ENCODE measurements at places on chromosomes 11 and 22.
A peak's percentile ranks its signal among the peaks of the same experiment; 100 is the strongest.

DNA sequence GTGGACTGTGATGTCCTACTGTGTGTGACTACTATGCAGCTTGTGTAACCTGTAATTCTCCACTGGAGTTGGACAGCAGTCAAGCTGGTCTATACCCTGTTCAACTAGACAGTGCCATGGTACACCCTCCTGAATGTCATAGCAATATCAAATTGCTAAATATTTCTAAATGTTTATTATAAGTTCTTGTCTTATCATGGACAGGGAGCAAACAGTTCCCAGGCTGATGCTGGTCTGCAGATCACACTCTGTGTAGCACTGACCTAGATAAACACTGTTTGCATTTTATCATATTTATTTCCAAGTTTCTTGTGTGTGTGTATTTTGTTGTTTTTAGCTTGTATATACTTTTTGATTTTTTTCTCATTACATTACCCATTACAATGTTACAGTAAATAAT lies 22.0 kb downstream of the PARVA start:
- no peak for DNase-seq

DNA sequence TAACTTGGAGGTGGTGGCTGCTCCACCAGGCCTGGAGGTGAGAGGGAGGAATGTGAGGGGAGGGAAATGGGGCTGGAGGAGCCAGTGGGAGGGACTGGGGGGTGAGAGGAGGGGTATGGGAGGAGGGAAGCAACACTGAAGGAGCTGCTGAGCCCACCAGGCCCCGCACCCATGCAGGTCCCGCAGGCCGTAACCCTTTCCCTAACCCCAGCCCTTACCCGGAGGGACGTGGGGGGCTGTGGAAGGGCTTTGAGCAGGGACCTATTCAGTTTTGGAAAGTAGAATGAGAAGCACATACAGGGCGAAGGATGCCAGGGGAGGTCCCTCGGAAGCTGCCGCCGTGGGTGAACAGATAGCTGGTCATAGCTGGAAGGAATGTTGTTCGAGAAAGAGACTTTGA lies 33.9 kb upstream of the CRYBB3 start:
- DNase-seq = no peak

GRCh38 chr11:114142707-114143106 lies 83.2 kb downstream of the ZBTB16 start:
- no peak for DNase-seq

- DNase-seq = no peak
These were observed 174.6 kb downstream of the CTTN start for GRCh38 chr11:70572974-70573260.

GRCh38 chr11:289398-289711 lies 429 bp downstream of the PGGHG start:
- DNase-seq = no peak

GRCh38 chr11:65897020-65897471 lies 3.1 kb downstream of the FOSL1 start:
- no peak for DNase-seq

GRCh38 chr11:93034031-93034722 lies 64.7 kb downstream of the MTNR1B start:
- no peak for DNase-seq

DNA sequence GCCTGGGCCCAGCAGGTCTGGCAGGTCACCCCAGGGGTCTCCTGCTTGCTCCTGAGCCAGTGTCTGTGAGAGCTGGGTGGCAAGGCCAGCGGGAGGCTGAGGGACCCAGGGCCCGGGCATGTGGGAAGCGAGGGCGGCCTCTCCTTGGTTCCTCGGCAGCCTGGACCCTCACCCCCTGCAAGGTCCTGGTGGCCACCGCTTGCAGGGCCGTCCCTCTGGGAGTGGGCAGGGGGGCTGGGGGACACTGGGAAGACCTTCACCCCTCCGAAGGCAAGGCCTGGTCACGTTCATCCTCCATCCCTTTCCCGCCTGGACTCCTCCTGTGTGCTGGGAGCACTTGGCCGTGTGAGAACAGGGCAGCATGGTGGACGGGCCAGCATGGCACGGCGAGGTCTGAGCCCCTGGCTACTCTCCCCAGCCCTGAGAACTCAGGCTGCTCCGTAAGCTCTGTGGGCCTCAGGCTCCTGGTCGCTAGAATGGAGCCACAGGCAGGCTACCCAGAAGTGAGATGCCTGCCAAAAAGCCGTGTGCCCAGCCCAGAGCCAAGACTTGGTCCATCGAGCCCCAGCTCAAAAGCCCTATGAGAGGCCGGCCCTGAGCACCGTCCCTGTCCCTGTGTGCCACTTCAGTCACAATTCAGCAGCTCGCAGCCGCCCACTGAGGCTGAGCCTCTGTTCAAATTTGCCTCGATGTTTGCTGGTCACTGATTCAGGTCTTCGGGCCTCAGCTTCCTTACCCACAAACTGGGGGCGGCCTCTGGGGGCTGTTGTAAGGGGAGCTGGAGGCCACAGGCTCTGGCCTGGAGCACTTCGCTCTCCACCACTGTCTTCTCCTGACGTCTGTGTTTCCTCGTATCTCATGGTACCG lies 45.0 kb downstream of the IGLL1 start:
- DNase-seq = no peak

- DNase-seq = no peak
These were observed 54.3 kb downstream of the FAT3 start for GRCh38 chr11:92278791-92279433.

GRCh38 chr11:41308286-41308685 lies 151.2 kb downstream of the LRRC4C start:
- DNase-seq = no peak

- no peak for DNase-seq
These were observed 53.5 kb downstream of the KCNJ4 start for GRCh38 chr22:38401336-38402084.

- no peak for DNase-seq
These were observed 9.1 kb downstream of the CDC42EP2 start for GRCh38 chr11:65323813-65324212.

DNA sequence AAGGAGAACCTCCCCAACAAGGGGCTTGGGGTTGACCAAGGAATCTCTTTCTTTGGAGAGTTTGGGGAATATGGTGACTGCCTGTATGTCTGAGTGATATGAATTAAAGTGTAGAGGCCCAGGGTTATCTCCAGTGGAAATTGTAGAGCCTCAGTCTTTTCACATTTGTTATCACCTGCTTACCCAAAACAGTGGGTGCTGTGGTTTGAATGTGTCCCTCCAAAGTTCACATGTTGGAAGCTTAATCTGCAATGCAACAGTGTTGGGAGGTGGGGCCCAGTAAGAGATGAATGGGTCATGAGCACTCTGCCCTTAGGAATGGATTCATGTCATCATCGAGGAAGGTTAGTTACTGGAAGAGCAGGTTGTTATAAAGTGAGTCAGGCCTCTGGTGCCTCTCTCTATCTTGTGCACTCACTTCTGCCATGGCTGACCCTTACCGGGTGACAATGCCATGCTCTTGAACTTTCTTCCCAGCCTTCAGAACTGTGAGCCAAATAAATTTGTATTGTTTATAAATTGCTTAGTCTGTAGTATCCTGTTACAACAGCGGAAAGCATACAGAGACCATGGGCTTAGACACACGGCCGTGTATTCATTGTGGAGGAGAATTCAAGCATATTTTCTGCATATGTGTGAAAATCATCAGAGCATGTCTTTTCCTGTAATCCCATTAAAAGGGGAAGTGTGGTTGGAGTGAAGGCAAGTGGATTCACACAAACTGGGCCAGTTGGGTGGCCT lies 114.1 kb upstream of the TBCEL start:
- DNase-seq = no peak

- peak; percentile 46 for DNase-seq
These were observed 3.3 kb downstream of the PHOX2A start for GRCh38 chr11:72240461-72241290.

GRCh38 chr11:122226810-122227379 lies 110.9 kb upstream of the BLID start:
- DNase-seq = no peak

DNA sequence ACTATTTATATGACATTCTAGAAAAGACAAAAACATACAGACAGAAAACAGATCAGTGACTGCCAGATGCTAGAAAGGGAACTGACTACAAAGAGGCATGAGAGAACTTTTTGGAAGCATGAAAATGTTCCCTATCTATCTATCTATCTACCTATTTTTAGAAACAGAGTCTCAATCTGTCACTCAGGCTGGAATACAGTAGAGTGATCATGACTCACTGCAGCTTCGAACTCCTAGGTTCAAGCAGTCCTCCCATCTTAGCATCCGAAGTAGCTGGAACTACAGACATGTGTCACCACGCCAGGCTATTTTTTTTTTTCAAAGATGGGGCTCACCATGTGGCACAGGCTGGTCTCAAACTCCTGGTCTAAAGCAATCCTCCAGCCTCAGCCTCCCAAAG lies 6.9 kb downstream of the SBF2 start:
- DNase-seq = no peak

DNA sequence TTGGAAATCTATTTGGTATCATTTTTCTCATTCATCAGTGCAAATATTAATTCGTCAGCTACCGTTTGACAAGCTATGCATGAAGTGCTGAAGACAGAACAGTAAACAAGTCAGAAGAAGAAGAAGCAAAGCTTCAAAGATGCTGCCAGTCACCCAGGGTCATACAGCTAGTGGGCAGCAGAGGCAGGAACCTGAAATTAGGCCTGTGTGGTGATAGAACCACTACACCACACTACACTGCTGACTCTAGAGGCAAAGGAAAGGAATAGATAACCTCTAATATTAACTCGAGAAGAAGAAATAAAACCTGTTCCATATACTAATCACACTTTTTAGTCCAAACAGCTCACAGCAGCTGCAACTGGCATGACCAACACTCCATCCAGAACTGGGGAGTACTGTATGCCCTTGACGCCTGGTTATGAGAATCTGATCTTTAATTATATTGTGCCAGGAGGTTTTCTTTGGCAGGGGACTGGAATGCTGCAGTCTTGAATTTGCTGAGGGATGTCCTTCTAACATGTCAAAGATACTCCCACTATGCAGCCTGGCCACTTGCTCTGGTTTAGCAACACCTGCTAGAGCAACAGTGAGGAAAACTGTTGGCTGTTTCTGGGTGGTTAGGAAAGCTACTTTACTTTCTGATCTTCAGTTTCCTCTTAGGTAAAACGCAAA lies 73.0 kb downstream of the PAK1 start:
- no peak for DNase-seq

DNA sequence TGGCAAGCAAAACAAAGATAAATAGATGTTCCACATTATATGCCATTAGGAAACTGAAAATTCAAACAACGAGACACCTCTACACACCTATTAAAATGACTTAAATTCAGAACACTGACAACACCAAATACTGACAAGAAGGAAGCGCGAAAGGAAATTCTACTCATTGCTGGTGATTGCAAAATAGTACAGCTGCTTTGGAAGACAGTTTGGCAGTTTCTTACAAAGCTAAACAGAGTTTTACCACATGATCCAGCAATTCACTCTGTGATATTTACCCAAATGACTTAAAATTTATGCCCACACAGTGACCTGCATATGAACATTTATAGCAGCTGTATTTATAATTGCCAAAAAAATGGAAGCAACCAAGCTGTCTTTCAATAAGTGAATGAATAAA lies 232.6 kb downstream of the CASP12 start:
- no peak for DNase-seq

DNA sequence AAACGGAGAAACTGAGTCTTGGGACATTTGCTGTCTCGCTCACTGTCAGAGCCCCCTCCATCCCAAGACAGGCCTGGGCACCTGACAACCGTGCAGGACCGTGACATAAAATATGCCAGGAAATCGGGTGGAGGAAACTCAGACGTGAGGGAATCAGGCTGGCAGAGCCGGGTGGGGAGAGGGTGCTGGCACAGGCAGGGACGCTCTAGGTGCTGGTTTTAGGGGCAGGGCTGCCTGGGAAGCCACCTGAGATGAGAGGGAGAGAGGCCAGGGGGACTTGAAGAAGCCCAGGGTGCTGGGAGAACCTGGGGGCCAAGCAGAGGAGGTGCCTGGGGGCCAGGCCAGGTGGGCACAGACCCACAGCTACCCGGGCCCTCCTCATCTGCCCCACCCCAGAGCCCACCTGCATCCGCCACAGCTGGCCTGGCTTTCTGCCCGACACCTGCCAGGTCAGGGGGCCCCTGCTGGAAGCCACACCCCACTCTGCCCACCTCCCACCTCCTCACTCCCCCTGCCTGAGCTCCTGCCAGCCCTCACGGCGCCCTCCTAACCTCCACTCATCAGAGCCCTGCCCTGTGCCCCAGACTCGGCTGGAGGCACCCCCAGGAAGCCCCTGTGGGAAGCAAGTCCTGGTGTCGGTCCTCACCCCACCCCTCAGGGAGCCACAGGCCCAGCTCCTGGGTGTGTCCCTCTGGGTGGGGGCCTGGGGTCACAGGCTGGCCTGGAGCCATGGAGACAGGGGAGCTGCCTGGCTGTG lies 27.3 kb upstream of the MUC5AC start:
- peak; percentile 13 for DNase-seq

GRCh38 chr11:98710986-98711385 lies 309.8 kb upstream of the CNTN5 start:
- DNase-seq = no peak

DNA sequence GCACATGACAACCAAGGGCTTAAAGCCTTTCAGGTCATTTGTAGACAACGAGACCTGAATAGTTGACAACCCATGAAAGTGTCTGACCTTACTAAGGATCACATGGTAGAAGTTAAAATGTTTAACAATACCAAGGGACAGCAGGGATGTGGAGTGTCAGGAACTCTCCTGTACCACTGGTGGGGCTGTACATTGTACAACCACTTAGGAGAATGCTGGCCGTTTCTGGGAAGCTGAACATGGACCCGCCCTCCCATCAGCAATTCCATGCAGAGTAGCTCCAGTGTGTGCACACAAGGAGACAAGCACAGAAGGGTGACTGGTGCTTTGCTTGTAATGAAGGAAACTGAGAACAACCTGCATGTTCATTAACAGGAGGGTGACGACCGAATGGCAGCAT lies 162.9 kb downstream of the MPPED1 start:
- no peak for DNase-seq

- no peak for DNase-seq
These were observed 1.6 kb downstream of the NADSYN1 start for GRCh38 chr11:71454470-71455113.

- DNase-seq = no peak
These were observed 2.9 kb downstream of the SERPIND1 start for GRCh38 chr22:20776624-20777405.

DNA sequence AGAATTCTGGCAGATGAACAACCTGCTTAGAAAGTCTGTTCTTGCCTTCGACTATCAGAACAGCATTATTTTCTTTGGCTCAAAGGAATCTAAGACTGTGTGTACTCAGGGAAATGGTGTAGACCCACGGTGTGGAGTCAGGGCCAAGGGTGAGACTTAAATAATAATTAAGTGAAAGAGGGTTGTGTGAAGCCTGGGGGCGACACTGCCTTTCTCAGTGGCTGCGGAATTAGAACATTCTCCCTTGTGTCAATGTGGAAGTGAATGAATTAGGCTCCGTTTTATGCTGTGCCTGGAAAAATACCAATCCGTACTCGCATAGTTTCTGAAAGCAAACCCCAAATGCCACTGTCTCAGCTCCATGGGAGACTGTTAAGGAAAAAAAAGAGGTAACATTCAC lies 50.7 kb downstream of the NAV2 start:
- DNase-seq = no peak

GRCh38 chr11:1401656-1402221 lies 12.0 kb downstream of the BRSK2 start:
- peak; percentile 77 for DNase-seq
